Activated CD4-positive, alpha-beta T cell treated with anti-CD3 and anti-CD28 coated beads for 4 hours (primary cell): ENCODE measurements at places on chromosomes 7 and 10.
A peak's percentile ranks its signal among the peaks of the same experiment; 100 is the strongest.

DNA sequence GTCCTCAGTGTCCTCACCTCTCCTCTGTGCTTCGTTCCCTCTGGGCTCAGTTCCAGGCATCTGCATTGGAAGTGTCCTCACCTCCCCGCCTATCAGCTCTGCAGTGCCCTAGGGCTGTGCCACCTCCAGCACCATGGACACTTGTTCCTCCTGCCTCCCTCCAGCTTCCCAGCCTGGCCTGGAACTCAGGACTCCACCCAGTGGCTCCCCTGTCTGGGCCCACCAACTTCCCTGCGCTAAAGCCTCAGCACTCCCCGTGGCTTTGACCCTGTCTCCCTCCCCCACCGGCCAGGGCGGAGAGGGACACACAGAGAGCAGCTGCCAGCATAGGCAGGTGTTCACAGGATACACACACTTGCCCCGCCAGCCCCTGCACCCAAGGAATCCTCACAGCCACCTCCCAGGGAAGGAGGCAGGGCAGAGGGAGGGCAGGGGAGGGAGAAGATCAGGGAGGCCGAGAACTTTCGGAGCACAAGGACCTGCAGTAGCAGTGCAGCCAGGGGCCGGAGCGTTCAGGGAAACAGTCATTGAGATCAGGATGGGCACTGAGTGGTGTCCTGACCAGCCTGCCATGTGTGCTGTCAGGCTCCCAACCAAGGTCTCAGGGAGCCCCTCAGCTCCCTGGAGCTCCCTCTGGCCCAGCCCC lies 31.3 kb downstream of the ANXA8 start:
- no peak for DNase-seq

DNA sequence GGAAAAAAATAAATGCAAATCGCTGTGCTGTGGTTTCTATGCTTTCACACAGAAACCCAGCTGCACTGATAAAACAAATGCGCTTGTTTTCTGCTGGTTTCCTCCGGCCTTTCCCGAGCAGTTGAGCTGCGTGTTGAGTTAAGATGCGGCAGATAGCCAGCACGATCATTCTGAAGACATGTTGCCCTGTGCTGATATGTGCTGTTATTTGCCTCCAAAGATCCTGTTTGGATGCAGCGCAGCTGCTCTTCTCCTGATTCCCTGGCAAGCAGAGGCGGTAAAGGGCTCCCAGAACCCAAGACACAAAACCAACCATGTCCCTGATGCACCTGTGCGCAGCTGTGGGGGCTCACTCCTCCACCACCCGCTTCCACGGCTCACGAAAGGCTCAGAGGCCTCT lies 225.4 kb downstream of the PAXIP1 start:
- DNase-seq, result no peak

GRCh38 chr10:12221323-12222298 lies 25.6 kb downstream of the CDC123 start:
- no peak for DNase-seq

GRCh38 chr7:127792528-127793342 lies 140.7 kb downstream of the SND1 start:
- peak; percentile 32 for DNase-seq

- DNase-seq, result no peak
These were observed 132.6 kb upstream of the ZEB1 start for GRCh38 chr10:31186225-31187000.

GRCh38 chr10:114282526-114282925 lies 43.5 kb downstream of the VWA2 start:
- no peak for DNase-seq

DNA sequence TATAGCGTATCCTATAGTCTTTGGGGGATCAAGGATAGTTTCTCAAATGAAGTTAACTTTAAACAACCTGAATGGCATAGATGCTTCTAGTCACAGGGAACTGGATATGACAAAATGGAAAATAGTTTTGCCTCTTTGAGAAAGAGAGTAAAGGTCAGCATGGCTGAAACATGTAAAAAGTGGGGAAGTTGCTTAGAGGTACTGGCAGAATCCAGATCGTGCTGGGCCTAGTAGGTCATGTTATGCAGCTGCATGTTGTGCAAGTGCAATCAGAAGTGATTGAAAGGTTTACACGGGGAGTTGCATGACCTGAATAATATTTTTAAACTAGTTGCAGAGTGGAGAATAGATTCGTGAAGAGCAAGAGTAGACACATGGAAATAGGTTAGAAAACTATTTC lies 201.1 kb upstream of the HDAC9 start:
- no peak for DNase-seq

DNA sequence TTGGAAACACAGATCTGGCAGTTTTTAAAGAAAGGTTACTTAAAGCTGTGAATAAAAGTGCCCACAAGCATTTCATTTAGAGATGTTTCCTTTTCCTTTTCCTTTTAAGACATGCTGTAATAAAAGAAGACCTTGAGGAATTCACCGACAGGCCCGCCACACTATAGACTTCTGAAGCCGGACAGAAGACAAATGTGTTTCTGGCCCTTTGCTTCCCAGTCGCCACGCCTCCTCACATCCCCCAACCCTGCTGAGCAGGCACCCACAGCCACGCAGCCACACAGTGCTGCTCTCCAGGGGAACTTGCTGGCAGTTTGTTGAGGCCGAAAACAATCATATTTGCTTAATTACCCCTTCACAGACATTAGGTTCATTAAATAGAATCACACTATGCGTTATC lies 83.4 kb downstream of the SLC25A13 start:
- no peak for DNase-seq

DNA sequence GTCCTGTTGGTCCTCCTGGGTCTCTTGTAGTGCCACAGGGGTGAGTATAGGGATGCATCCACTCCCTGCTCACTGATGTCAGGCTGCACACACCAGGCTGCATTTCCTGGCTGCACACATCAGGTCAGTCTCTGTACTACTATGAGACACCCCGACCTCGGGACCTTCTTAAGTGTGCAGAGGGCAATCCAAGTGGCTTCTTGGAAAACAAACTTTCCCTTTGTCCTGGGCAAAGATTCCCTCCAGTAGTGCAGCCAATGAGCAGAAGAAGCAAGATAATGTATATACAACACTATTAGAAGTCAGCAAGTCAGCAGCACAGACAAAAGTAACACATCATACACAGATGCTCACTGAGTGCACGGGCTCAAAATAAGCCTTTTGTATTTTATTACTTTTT lies 493.5 kb downstream of the GRID1 start:
- no peak for DNase-seq

GRCh38 chr7:143362131-143363015 lies at the start of gene FAM131B:
FAM131B (minus strand) TSS chr7:143362713; CDS start chr7:143362603, 110 bp downstream.
- DNase-seq, result peak; percentile 31

DNA sequence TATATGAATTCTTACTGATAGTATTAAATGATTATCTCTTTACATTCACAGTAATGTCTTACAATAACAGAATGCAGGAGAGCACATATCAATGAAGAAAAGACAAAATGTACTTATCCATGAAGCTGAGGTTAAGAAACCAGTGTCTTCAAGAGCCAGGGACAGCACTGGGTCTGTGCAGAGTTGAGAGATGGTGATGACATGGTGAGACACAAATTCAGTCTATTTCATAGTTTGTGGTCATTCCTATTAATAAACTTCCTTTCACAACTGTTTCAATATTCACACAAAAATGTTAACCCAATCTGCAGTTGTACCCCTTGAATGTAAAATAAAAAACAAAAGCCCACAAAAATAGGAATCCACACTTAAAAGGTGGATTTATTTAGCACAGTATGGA lies 5.3 kb upstream of the MAGI2 start:
- no peak for DNase-seq

DNA sequence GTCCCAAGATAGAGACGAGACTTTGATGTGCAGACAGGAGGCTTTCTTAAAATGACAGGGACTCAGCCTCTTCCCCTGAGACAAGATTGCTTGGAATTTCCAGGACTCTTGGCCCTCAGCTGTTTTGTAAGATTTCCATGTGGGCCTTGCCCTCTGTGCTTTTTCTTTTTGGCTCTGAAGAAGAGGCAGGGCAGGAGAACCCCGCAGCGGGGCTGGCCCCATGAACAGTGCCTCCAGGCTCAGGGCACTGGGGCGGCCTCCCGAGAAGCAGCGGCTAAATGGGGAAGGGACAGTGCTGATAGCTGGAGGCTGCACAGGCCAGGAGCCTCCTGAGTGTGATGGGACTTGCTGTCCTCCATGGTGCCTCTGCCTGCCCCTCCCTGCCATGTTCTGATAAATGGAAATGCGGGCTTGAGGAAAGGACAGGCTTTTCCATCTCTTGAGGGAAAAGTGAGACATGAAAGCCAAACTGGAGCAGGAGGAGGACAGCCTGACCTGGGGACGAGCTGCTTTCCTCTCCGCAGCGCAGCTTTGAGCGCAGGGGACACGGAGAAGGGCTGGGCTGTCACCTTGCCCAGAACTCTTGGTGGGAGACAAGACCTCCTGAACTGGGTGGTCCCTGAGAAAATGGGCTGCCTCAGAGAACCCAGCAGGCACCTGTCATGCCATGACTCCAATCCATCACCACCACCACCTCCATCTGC lies 12.1 kb downstream of the SAP25 start:
- no peak for DNase-seq

DNA sequence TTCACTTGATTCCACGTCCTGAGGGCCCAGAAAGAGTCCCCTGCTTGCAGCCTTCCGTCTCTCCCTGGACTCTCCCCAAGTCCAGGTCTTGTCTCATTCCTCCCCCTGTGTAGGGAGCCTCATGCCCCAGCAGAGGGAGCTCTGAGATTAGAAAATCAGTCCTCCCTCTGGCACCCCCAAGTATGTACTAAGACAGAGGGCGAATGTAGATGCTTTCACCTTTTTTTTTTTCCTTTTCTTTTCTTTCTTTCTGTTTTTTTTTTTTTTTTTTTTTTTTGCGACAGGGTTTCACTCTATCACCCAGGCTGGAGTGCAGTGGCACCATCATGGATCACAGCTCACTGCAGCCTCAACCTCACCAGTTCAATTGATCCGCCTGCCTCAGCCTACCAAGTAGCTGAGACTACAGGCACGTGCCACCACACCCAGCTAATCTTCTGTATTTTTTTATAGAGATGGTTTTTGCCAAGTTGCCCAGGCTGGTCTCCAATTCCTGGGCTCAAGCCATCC lies 10.3 kb downstream of the SFXN3 start:
- peak; percentile 65 for DNase-seq

DNA sequence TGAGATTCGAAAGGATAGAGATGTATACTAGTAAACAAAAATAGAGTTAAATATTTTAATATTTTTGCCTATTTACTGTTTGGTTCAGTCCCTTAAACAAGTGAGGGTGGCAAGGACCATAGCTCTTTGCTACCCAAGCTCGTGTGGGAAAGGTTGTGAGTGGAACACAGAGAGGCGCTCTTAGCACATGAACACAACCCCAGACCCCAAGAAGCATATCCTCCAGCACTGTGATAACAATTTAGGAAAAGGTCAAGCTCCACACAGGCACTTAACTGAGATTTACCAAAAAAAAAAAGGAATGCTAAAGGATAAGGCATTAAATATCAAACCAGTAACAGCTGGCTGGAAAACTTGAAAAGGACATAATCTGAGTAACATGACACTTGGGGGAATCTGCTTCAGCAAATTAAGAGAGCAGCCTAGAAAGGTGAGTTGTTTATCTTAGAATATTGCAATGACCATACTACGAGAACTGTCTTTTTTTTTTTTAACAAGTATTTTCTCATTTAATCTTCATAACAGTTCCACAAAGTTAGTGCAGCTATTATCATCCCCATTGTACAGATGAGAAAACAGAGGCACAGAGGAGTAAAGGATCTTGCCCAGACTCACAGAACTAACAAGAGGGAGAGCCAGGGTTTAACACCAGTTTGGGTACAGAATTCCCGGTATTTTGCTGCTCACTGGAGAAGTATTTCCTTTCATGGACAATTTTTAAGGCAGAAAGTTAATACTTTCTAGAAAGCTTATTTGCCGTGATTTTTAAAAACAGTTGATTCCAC lies 303.5 kb upstream of the AOAH start:
- no peak for DNase-seq

GRCh38 chr10:21814866-21815265 lies 188.7 kb downstream of the DNAJC1 start:
- no peak for DNase-seq

DNA sequence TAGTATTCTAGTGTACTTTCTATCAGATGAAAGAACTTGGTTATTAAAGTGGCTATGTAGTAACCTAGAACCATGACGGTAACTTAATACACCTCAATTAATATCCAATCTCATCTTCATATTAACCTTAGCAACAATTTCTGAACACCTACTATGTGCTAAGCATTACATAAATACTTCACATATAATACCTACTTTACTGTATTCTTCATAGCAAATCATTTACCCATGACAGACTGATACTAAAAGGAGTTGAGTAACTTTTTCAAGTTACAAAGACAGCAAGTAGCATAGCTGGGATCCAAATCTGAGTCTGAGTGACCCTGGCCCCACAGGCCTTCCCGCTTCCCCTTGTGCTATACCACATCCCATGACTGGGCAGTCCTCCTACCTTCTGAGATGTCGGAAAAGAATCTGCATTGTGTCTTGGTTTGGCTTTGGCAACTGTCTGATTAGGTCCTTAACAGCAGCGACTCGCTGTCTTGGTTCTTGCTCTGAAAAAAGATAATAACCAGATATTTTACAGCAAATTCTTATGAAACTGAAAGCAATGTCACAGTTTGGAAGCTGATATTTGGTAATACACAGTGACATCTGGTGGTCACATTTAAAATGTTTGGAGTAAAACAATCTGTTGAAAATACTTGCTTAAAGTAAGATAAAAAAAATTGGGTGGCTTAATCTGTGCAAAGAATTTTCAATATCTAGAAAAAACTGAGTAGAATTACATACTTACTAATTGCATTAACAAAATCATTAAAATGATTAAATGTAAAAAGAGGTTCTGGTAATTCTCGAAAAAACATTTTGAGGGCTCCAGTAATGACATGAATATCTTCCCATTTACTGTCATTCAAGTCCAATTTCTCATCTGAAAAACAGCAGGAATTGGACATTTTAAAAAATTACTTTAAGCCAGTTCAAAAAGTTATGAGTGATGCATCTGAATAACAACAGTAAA lies 120.1 kb downstream of the ARHGAP12 start:
- peak; percentile 2 for DNase-seq

DNA sequence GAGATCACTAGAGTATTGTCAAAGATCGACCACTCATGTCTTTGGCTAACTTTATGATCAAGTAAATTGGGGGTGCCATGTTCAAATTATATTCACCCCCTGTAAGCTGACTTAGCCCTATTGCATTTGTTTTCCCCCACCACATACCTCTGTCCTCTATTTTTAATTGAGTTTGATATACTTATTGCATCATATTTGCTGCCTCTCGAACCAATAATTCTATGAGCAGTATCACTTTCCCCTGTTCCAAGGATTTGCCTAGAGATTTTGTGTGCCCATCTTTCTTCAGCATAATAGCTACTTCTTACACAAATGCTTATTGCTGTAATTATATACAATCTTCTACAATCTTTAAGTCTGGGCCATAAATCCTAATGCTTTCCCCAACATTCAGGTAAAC lies 245.2 kb downstream of the COBL start:
- DNase-seq, result no peak

GRCh38 chr7:96361116-96361857 lies 39.4 kb upstream of the SLC25A13 start:
- DNase-seq, result no peak

DNA sequence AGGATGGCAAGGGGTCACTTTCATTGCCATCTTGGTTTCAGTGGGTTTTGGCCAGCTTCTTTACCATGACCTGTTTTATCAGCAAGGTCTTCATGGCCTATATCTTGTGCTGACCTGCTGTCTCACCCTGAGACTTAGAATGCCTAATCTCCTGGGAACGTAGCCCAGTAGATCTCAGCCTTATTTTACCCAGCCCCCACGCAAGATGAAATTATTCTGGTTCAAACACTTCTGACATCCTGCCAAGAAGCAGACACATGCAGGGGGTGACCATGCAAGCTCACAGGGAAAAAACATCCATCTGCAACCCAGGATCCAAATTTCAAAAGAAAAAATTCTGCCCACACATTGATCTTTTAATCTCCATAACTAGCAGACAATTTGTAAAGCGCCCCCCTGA lies 88.4 kb upstream of the EEPD1 start:
- no peak for DNase-seq
